ENCODE measurements at places on chromosomes 6 and 20.

DNA sequence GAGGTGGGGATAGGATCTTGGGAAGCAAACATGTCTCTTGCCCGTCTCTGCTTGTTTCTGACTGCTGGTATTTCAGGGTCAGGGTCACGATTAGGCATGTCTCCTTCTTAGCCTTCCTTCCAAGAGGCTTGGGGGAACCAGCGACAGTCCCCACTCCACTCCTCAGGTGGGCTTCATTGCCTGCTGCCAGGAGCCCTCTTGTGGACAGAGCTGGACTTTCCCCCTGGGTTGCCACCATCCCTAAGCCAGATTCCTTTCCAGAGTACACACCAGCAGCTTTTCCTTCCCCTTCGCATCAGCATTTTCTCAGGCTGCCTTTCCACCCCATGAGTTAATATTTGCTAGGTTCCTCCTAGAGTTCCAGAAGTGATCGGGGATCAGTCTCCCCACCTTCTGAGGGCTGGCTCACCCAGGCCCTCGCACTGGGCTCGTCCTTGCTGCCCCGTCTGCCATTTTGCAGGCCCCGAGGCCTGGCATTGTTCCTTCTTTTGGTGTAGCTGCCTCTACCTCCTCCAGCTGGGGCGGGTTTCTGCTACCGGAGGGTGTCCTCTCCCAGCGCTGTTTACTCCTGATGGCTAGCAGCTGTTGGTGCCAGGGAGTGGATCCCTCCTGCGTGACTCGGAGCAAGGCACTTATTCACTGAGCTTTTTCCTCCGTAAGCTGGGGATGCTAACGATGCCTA lies 8.8 kb upstream of the C20orf144 start:
- DNase-seq, result peak; percentile 27

DNA sequence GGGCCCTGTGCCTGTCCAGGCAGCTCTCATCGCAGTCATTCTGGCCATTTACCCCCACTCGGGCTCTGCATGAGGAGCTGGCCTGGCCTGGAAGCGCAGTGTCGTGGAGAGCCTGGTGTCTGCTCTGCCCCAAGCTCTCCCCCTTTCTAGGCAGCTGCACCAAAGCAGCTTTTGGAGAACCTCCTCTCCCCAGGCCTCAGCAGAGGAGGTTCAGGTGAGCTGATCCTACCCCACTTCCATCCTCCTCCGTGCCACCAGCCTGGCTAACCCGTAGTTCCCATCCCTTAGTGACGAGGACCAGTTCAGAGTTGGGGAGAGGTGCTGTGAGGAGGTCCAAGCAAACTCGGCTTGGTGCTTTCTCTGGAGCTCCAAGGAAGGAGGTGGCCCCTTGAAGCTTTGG lies 30.5 kb upstream of the PHACTR3 start:
- no peak for DNase-seq

GRCh38 chr6:1792989-1793388 lies 183.3 kb downstream of the FOXC1 start:
- no peak for DNase-seq

DNA sequence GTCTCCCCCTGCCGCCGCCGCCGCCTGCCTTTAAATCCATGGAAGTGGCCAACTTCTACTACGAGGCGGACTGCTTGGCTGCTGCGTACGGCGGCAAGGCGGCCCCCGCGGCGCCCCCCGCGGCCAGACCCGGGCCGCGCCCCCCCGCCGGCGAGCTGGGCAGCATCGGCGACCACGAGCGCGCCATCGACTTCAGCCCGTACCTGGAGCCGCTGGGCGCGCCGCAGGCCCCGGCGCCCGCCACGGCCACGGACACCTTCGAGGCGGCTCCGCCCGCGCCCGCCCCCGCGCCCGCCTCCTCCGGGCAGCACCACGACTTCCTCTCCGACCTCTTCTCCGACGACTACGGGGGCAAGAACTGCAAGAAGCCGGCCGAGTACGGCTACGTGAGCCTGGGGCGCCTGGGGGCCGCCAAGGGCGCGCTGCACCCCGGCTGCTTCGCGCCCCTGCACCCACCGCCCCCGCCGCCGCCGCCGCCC lies 474 bp downstream of the CEBPB start:
- DNase-seq, result peak; percentile 80

DNA sequence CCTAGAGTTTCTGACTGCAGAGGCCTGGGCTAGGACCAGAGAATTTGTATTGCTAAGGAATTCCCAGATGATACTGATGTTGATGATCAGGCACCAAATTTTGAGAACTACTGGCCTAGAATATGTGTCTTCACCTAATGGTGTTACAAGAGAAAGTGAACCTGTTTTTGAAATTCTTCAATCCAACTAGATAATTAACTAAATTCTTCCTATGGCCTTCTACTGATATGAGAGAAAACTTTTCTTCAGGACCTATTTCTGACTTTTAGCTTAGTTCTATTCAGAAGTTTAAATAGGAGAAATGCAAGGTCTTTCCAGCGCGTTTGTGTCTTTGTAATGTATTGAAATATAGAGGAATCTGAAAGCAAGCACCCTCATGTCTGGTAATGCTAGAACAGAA lies 7.3 kb downstream of the NKAIN2 start:
- no peak for DNase-seq

DNA sequence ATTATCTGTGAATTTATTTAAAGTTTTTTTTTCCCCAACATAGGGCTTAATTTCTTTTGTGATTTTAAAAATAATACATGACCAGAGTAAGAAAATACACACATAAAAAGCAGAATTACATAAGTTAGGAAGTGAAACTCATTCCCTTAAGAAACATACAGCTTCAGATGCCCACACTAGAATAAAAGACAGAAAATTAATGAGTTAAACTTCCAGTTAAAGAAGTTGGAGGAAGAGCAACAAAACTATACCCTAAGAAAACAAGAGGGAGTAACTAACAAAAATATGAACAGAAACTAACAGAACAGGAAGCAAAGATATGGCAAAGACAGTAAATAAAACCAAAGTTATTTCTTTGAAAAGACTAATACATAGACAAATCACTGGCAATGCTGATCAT lies 107.6 kb upstream of the CEP85L start:
- DNase-seq, result no peak

- no peak for DNase-seq
These were observed 50.9 kb downstream of the PLCB4 start for GRCh38 chr20:9119776-9120175.

- no peak for DNase-seq
These were observed 18.1 kb downstream of the ADGRB3 start for GRCh38 chr6:68653074-68653705.

GRCh38 chr20:62702895-62703852 lies 5.5 kb upstream of the NTSR1 start:
- no peak for DNase-seq

DNA sequence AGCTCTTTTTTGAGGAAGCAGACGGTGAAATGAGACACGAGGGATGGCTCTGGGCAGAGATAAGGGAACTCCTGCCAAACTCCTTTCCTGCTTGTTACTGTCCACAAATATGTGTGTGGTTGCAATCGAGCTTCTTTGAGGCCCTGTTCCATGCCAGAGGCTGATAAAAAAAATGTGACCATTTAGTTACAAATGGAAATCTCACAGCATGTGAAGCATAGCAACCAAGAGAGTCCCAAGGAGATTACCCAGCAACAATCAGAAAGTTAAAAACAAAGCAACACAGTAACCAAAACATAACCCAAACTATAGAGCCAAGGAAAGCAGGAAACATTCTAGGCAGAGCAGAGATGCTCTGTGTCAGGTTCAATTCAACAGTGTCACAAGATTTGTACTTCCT lies 35.4 kb upstream of the HMGN3 start:
- DNase-seq, result no peak

DNA sequence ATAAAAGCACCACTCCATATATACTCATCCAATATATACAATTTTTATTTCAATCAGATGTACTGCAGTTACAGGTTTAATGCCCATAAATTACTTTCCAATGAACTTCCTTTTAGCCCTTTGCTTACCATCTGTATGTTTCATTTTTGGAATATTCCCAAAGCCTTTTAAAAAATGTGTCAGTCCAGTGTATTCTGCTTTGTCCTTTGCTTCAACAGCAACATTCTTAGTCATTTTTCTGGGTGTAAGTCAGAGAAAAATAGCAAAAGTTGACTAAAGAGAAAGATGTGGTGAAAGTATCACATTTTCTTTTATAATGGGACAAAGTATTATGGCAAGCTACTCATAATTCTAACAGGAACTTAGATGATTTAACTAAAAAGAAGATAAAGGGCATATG lies 15.2 kb downstream of the DSE start:
- no peak for DNase-seq

- DNase-seq, result no peak
These were observed 104.9 kb upstream of the IYD start for GRCh38 chr6:150263765-150264404.

DNA sequence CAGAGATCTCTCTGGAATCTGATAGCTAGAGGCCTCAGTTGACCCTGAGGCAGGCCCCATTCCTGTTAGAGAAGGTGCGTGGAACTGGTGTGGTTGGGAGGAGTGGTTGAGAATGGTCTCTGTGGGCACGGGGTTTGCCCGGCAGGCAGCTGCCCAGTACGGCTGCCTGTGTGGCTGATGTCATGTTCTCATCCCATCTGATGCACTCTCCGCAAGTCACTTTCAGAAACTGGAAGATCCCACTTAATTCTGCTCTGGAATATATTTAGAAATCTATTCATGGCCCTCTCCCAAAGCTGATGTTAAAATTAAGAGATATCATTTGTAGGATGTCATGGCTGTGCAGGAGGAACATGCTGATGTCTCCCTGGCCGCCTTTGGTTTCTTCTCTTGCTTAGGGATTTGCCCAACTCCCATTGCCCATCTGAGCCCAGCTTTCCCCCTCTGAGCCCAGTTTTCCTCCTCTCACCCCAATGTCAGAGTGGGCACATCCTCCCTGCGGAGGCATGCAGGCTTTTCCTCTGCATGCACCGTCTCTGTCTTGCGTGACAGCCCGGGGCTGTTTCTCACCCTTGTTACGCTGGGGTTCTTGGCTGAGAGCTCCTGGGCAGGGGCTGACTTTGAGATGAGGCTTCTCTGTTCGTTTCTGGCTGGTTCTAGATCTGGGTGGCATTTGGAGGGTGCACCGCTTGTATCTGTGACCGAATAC lies 21.0 kb downstream of the PHACTR3 start:
- no peak for DNase-seq

GRCh38 chr6:136527831-136528230 lies 22.4 kb downstream of the MAP7 start:
- DNase-seq, result no peak

DNA sequence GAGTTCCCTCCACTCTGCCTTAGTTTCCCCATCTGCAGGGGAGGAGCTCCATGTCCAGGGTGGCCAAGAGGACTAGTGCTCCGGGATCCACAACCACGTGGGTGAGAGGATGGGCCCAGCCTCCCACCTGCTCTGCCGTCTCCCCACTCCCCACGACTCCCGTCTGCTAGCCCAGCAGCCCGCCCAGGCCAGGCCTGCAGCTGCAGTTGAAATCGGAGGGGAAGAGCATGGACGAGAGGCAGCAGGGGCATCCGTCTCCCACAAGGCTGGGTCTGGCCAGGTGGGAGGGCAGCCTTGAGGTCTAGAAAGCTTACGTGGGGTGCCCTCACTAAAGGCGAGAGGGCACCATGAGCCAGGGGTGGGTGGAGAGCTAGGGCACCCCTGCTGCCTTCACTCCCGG lies 8.6 kb downstream of the NOL4L start:
- no peak for DNase-seq

DNA sequence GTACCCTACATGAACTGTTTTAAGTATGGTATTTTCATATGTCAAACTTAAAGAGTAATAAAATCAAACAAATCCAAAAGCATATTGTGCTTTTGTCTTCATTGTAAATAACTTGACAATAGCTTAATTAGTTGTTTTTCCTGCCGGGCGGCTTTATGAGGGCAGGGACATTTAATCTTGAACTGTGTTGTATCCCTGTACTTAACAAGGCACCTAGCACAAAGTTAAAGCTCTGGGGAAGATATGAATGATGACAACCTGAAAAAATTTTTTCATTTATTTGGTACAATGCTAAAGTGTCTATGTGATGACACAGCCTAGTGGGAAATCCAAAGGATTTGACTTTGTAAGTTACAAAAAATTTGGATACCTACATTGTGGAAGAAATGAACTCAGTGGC lies 502 bp upstream of the HACE1 start:
- DNase-seq, result no peak

DNA sequence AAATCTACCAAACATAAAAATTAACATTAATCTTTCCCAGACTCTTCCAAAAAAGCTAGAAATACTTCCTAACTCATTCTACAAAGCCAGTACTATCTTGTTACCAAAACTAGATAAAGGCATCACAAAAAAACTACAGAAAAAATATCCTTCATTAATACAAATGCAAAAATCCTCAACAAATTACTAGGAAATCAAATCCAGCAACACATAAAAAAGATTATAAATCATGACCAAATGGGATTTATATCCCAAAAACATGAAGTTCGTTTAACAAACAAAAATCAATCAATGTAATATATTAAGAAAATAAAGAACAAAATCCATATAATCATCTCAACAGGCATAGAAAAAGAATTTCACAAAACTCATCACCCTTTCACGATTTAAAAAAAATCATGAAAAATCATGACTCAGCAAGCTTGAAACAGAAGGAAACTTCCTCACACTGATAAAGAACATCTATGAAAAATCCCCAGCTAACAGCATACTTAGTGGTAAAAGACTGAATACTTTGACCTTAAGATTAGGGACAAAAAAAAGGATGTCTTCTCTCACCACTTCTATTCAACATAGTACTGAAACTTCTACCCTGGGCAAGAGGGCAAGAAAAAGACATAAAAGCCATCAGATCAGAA lies 43.2 kb downstream of the RANBP9 start:
- DNase-seq, result no peak

GRCh38 chr6:139131736-139132280 lies 3.1 kb upstream of the HECA start:
- DNase-seq, result no peak

GRCh38 chr6:138620630-138621029 lies 121.3 kb upstream of the NHSL1 start:
- DNase-seq, result no peak

DNA sequence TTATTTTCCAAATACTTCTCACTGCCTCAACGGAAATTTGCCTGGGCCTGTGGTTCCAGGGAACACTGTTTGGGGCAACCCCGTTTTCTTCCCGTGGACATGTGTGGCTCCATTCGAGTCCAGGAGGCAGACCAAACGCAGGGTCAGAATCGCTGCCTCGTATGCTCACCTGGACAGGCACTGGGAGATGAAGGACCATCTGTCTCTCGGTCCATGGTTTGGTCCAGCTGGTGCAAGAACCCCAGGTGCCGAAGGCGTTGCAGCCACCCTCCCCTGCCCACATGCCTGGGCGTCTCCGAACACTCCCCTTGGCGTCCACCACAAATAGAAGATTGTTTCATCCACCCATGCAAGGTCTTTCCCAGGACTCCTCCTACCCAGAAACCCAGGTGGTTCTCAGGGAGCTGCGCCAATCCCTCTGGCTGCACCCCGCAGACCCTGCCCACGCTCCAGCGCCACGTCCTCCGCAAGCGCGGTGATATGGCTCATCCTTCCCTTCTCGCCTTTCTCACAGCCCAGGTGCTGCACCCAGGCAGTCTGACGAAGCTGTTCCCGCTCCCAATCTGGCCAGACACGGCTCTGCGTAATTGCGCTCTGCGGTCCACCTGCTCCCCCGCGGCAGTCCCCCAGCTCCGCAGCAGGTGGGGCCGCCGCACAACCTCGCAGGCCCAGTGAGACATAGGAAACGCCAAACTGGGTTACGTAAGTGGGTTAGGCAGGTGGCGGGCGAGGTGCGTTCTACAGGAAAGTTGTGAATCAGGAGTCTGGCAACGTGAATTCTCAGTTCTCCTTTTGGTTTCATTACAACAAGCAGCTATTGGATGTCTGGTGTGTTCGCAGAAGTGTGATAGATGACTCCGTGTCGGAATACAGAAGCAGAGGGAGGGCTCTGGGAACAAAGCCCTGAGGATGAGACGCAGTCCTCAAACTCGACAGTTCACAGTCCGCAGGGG lies 146.2 kb upstream of the ECI2 start:
- DNase-seq, result no peak

- no peak for DNase-seq
These were observed 7.1 kb upstream of the TAAR1 start for GRCh38 chr6:132666118-132666517.

Measured in NK-92 treated with Interleukin-12 subunit alpha and Interleukin-12 subunit beta, amount 100 ng/mL, for 24 hours (cell line).